ENCODE measurements at places on chromosomes 4 and X.

DNA sequence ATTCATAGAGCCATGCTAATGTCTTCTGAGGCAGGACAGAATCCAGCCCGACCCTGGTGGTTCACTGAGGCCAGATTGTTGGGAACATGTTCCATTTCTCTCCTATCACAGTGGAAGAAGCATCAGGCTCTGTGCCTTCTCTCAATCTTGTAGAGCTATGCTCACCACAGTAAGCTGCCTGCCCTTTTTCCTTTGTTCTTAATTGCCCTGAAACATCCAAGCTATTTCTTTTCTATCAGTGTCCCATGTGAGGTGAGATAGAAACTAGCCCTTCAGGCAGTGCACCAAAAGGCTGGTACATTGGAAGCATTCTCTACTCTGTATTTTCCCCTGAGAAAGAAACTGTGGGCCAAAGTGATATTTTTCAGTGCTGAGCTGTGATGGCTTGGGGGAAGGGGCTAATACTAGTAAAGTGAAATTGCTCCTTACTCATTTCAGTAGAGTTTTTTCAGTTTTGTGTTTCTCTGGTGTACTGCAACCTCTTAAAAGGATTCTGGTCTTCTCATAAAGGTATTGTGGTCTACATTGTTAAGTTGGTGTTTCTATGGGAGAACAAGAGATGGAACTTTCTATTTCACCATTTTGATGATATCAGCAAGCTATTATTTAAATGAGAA is 611.2 kb downstream of the RPA4 start:
- no peak for DNase-seq

GRCh38 chr4:79170077-79170476 is 155.8 kb downstream of the NAA11 start:
- no peak for DNase-seq

DNA sequence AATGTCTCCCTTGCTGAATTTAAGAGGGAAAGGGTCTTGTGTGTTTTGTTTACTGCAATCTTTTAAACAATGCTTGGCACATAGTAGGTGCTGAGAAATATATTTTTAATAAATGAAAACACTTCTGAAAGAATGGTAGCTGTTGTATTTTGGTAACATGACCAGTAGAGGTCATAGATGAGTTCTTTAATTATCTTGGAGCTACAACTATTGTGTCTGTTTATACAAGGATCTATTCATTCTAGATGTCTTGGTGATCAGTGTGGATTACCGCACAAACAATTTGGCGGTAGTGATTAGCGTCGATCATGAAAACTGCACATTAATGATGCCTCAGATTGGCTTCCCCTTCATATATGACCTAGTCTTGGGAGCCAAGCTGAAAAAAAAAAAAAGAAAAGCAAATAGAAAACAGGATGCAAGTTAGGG is 21.4 kb upstream of the SCRG1 start:
- peak; percentile 54 for DNase-seq

DNA sequence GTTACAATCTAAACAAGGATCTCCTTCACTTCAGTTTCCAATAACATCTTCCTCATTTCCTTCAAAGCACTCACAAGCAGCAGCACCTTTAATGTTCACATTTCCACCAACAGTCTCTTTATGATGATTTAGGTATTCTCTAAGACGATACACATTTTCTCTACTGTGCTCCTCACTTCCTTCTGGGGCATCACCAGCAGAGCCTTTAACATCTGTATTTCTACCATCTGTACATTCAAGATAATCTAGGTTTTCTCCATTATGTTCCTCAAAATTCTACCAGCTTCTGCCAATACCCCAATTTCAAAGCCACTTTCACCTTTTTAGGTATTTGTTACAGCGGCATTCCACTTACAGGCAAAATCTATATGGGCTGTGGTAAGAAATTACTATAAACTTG is 80.6 kb downstream of the FBXW7 start:
- DNase-seq = no peak

GRCh38 chr4:180558427-180558826 is 1684.8 kb upstream of the TENM3 start:
- no peak for DNase-seq

- DNase-seq = no peak
These were observed 1.7 kb downstream of the SLC2A9 start for GRCh38 chr4:10019521-10020051.

- no peak for DNase-seq
These were observed 14.3 kb downstream of the SPP1 start for GRCh38 chr4:87989765-87990164.

- no peak for DNase-seq
These were observed 128.0 kb downstream of the TMA16 start for GRCh38 chr4:163622379-163623035.

- DNase-seq = peak; percentile 16
These were observed 23.6 kb upstream of the VAMP7 start for GRCh38 chrX:155857561-155857960.

DNA sequence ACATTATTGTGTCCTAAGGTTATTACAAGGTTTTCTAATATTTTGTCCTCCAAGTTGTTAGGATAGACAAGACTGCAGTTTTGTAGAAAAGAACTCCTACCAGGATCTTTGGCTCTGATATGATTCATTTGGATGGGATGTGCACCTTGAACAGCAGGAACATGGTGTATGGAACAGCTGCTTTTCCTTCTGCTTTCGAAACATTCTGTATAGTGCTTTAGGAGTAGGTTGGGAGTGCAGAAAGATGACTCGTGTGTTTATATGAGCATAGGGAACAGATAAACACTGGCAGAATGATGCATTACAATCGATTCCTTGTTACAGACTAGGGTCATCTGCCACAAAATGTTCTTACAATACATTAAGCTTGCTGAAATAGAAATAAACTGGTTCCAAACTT is 790.1 kb downstream of the DMD start:
- no peak for DNase-seq

- DNase-seq = no peak
These were observed 140.2 kb upstream of the KLF3 start for GRCh38 chr4:38523524-38524448.

DNA sequence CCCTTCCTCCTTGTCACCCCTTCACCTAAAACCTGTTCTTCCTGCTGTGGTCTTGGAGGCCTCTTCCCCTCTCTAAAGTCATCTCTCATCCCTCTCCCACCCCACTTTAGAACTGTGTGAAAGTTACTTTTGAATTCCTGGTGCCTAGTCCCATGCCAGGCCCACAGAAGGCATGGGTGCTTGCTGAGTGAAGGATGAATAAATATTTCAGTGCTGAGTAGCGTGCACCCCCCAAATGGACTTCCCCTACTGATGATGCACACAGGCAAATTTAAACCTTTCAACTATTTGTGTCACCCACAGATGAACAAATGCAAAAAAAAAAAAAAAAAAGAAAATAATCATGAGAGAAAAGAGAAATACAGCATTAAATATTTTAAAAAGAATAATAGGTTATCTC is 19.8 kb downstream of the PSMD10 start:
- no peak for DNase-seq

DNA sequence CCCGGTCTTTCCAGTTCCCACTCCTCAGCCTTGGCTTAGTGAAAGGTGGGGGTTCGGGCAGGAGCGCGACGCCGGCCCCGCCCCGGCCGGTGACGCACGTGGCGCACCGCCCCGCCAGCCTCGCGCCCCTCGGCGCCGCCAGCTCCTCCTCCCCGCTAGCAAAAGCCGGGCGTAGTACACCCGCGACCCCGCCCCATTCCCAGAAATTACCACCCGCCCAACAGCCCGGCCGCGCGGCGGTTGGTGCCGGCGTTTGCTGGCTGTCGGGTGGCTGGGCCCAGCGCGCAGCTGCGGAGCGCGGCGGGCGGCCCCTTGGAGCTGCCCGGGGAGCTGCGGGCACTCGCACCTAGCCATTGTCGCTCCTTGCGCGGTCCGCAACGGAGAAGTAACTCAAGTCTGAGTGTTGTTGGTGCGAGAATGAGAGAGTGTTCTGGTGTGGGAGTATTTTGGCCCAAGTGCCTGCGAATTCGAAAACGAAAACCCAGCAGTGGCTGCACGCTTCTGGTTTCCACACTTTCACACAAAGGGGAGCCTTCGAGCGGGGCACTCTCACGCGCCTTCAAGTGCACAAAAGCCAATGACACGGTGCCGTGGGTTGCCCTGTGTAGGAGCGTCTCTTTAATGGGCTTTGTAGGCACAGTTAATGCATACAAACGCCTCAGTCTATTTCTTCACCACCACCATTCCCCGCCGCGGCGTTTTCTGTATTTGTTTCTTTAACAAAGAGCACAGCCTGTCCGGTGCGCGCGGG is 1.0 kb upstream of the ELF2 start:
- DNase-seq = peak; percentile 96

- DNase-seq = no peak
These were observed 70.1 kb downstream of the NBDY start for GRCh38 chrX:56798866-56799758.

Data from dermis blood vessel endothelial cell (primary cell).